A549 treated with ZK216348 at 1 μM for 4 hours (cell line): ENCODE measurements at places on chromosomes 1 and 21. TPM values are rescaled to one million over a fixed set of nuclear protein-coding genes. Genes with fewer than 3 reads are reported as not detected.

Gene FCRL5
- total RNA-seq = not detected in 5 replicates

Gene LRRC53
- not detected in 5 replicates for total RNA-seq

Gene FAM72D
- 3.7 to 7.3 TPM (median 6.9 TPM) in 5 replicates for total RNA-seq

Gene CFHR5
- not detected in 5 replicates for total RNA-seq

Gene FMN2
- 3.2 to 7.0 TPM (median 5.4 TPM) in 5 replicates for total RNA-seq

Gene NOS1AP
- 0.18 to 0.76 TPM (median 0.42 TPM) in 5 replicates for total RNA-seq

Gene STYXL2
- not detected in 5 replicates for total RNA-seq

Gene HJV
- total RNA-seq = not detected in 5 replicates

Gene OR2T3
- not detected in 5 replicates for total RNA-seq

Gene ADGRB2
- 3.6 to 7.5 TPM (median 6.1 TPM) in 5 replicates for total RNA-seq

Gene DCDC2B
- not detected in 5 replicates for total RNA-seq

Gene OR2L2
- total RNA-seq = not detected in 5 replicates

Gene NUP210L
- not detected in 5 replicates for total RNA-seq

Gene CELA3B
- not detected in 5 replicates for total RNA-seq

Gene MATN1
- 0.06 TPM in 1 of 5 replicates, not detected in the others for total RNA-seq

Gene RBM11
- not detected in 5 replicates for total RNA-seq

Gene SPOCD1
- total RNA-seq = 3.2 to 5.3 TPM (median 3.8 TPM) in 5 replicates

Gene LINGO4
- not detected in 5 replicates for total RNA-seq

Gene OR6K3
- total RNA-seq = not detected in 5 replicates

Gene OSCP1
- total RNA-seq = 4.4 to 6.1 TPM (median 5.4 TPM) in 5 replicates

Gene ANGPTL7
- total RNA-seq = not detected in 5 replicates

Gene PYHIN1
- total RNA-seq = not detected in 5 replicates

Gene CFAP45
- total RNA-seq = 0.32 to 1.1 TPM (median 0.62 TPM) in 5 replicates

Gene TSTD1
- total RNA-seq = 0.49 to 0.78 TPM (median 0.67 TPM) in 4 of 5 replicates, not detected in the other
